ENCODE measurements at places on chromosomes 12 and 14.
A peak's percentile ranks its signal among the peaks of the same experiment; 100 is the strongest.

GRCh38 chr12:121190523-121191031, 19.4 kb upstream of the P2RX4 start:
- no peak for DNase-seq

DNA sequence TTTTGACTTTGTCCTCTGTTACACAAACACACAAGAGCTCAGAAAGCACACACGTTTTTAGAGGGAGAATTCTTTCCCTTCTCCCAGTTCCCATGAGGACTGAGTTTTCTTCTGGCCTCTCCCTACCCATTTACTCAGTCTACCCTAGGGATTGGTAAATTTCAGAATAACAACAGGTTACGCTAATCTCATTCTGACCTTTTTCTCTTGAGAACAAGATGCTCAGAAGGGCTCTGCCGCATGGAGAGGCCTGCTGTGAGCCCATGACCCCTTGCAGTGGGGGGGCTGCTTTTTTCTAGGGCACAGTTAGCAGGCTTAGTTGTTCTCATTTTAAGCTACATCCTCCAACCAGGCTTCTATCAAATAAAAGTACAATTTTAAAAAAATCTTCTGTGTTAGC, 69.5 kb downstream of the GPR135 start:
- DNase-seq, result no peak

DNA sequence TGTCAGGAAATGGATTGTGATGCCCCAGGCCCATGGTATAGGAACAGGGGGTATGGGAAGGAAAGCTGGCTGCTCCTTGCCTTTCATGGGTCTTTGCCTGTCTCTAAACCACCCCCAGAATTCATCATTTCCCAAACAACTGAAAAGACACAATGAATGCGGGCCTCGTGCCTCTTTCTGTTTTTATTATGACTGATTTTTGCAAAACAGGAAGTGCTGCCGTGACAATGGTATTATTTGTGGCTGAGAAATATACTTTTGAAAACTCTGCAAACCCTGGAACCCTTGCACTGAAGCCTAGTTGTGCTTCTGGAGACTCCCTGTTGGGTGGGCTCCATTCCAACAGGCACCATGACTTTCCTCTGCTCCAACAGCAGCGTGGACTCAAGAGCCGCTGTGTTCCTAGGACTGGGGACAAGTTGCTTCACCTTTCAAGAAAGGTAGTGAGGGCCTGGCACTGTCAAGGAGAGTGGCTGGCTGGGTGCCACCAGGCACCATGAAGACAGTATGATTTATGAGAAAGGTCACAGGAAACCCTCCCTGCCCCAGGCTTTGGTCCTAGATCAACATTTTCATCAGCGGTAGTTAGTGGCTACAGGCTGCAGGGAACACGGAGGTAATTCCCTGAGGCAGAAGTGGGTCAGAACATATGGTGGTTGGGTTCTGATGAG, 4.8 kb upstream of the DGLUCY start:
- no peak for DNase-seq

- DNase-seq, result no peak
Measured at GRCh38 chr14:26330982-26331381, 266.9 kb downstream of the NOVA1 start.

DNA sequence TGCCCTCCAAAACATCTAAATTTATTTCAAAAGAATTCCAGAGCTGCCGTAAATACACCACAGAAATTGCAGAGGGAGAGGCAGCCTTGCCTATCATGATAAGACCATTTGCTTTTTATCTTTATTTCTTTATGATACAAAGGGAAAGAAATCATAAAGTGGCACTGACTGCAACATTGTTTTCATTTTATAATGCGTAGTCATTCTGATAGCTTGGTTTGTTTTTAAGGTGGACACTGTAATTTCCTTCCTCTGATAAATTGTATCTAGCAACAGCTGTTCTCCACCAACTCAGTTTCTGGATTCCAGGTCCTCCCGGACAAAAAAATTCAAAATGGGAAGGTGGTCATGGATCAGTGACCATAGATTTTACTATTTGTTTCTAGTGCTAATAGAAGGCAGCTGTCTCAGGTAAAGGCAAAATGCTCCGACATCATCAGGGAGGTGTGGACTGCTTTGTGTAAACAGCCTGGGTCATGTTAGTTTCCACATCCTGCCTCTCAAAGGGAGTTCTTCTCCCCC, 623 bp upstream of the TSPAN8 start:
- DNase-seq, result no peak

DNA sequence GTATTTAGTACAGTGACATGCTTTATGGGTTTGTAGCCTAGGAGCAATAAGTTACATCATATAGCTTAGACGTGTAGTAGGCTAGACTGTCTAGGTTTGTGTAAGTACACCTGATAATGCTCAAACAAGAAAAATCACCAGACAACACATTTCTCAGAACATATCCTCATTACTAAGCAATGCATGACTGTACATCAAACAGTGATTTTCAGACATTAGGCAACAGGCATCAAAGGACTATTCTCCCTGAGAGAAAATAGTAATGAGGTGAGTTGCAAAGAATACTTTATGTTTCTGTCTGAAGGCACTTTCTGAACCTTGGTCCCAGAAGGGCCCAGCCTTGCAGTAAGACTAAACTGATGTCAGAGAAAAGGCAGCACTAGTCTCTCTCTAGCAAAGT, 48.4 kb upstream of the SYT10 start:
- DNase-seq, result no peak

- DNase-seq, result no peak
Measured at GRCh38 chr12:10094646-10095395, 4.0 kb downstream of the CLEC1A start.

DNA sequence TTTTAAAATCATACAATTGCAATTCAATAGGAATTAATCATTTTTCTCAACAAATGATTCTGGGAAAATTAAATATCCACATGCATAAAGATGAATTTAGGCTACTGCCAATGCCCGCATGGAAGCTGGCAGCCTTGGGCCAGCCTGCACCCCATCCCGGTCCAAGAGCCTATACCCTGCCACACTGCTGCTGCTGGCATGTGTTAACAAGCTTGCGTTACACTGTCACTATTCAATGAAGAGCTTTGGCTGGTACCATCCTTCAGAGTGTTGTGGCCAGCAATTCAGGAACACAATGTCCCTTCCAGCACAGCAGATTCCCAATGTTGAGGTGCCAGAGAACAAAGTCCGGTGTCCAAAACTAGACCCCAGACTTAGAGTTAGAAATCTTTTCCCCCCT, 13.6 kb upstream of the TAS2R14 start:
- DNase-seq, result no peak

- DNase-seq, result no peak
Measured at GRCh38 chr12:32997471-32997870, 100.9 kb upstream of the PKP2 start.

DNA sequence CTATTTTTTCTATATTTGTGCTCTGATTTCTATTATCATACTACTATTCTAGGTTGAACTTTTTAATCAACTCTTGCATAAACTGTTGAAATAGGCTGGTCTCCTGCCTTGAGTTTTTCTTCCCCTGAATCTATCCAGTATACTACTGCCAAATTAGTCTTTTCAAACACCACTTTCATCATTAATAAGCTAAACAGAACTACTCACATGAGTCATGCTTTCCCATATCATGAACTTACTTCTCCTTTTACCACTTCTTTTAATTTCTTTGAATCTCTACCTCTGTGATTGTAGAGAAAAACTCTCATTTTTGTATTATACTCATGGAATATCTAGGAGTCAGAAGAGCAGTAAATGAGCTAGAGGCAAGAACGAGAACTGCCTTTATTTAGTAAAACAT, 340.3 kb upstream of the PDE3A start:
- no peak for DNase-seq

- no peak for DNase-seq
Measured at GRCh38 chr12:14952299-14952921, 9.0 kb downstream of the ARHGDIB start.

DNA sequence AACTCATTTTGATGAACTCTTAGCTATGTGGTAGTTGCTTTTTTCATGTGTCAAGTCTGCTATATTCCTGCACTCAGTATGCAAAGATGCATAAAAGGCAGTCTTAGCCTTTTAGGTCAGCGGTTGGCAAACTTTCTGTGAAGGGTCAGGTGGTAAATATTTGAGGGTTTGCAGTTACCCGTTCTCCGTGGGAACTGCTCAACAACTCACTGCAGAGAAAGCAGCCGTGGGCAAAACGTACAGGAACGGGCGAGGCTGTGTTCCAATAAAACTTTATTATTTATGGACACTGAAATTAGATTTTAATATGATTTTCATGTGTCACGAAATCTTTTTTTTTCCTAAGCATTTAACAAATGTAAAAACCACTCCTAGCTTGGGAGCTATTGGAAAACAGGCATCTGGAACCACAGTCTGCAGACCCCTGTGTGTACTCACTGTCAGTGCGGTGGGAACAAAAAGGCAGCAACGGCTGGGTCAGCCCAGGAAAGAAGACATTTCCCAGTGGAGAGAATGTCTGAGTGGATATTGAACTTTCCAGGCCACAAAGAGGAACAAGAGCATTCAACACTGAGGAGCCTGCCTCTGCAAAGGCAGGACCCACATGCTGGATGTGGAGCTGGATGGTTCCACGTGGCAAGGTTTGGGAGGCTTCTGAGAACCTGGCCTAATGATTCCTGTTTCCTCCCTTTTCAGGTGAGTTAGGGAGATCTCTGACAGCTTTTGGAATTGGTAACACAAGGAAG, 3.5 kb upstream of the ACACB start:
- DNase-seq, result no peak

DNA sequence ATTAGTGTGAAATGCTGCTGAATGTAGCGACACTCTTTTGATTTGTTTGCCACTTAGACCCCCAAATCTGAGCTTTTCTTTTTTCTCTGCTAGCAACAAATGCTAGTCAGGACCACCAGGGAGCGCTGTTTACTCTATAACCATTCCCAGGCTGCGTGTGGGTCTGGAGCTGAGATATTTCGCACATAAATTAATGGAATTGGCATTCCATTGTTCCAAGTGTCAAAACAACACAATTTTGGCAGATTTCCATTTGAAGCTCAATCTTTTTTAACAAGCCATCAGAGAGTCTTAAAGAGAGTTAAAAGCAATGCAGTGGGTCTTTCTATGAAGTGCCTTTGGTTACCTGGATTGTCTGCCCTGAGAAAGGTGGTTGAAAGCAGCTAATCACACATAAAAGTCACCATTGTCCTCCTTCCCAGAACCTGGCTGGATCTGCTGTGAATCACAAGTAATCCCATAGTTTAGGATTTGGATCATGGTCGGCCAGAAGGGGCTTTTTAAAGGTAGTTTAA, 7.4 kb upstream of the TMEM132C start:
- no peak for DNase-seq

DNA sequence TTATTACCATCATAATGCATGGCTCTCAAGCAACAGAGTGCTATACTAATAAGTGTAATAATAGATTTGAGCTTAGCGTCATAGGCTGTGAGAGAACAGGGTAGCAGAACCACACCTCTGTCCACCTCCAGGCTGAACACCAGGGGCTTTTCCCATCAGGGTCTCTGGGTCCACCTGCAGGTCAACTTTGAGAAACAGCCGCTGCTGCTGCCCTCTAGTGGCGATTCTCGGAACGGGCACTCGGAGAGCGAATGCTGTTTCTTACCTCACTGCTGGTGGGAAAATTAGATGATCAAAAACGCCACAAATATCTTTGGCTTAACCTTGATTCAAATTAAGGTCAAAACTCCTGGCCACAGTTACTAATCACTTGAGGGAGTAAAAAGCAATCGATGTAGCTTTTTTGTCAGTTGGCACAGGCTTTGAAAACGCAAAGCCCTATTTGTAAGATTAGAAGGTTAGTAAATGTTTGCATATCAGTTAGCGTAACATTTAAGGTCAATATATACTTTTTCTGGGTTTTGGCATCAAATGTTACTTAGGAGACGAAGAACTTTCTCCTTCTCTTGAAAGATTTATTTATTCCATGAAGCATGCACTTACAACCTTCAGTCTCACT, 127.9 kb upstream of the TMEM132D start:
- peak; percentile 47 for DNase-seq

All from stimulated activated CD4-positive, alpha-beta T cell treated with anti-CD3 and anti-CD28 coated beads, TNF-alpha, amount 100 ng/mL, for 48 hours (primary cell).